ENCODE measurements at places on chromosomes 16 and 17. TPM values are rescaled to one million over a fixed set of nuclear protein-coding genes. Genes with fewer than 3 reads are reported as not detected.

DNA sequence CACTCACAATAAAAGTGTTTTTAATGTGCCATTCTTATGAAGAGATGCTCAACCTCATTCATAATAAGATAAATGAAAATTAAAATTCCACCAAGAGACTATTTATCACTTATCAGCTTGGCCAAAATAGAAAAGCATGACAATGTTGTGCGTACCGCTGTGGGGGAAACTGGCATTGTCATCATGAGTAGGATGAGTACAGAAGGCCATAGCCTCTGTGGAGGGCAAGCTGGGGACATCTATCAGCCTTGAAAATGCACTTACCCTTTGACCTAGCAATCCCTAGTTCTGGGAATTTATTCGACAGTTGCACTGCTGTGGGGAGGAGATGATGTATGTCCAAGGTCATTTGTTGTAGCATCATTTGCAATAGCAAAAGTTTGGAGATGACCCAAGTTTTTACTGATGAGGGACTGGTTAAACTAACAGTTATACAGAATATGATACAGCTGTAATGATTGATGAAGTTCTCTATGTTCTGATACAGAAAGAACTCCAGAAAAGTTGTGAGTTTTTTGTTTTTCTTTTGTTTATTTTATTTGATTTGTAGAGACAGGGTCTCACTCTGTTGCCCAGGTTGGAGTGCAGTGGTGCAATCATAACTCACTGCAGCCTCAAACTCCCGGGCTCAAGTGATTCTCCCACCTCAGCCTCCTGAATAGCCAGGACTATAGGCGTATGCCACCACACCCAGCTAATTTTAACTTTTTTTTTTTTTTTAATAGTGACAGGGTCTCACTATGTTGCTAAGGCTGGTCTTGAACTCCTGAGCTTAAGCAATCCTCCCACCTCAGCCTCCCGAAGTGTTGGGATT, 13.7 kb upstream of the PRKCB start:
- DNase-seq = no peak

The PIRT gene
- 1.9 TPM for total RNA-seq

GRCh38 chr17:4369557-4370230, 3.2 kb upstream of the UBE2G1 start:
- no peak for DNase-seq

- no peak for DNase-seq
Observed at GRCh38 chr17:72104863-72105234, 16.0 kb upstream of the SOX9 start.

The TERF2IP gene
- 39.1 TPM for total RNA-seq

DNA sequence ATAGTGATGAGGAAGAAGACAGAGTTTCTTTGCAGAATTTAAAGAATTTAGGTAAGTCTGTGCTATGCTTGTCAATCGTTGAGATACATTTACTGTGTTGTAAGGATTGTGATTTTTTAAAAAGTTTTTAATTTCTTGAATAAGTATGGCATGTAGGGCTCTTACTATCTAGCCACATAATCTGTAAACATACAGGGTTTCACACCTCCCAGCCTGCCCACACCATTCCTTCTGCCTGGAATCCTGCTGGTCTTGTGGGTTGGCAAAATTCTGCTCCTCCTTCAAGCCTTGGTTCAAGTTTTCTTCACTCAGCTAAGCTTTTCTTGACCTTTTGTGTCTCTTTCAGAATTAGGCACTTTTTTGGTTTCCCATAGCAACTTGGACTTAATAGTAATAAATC, 7.5 kb downstream of the ZNHIT3 start:
- no peak for DNase-seq

GRCh38 chr17:38565853-38566665, 39.7 kb downstream of the SRCIN1 start:
- no peak for DNase-seq
